ENCODE measurements at places on chromosomes 2 and 18.

DNA sequence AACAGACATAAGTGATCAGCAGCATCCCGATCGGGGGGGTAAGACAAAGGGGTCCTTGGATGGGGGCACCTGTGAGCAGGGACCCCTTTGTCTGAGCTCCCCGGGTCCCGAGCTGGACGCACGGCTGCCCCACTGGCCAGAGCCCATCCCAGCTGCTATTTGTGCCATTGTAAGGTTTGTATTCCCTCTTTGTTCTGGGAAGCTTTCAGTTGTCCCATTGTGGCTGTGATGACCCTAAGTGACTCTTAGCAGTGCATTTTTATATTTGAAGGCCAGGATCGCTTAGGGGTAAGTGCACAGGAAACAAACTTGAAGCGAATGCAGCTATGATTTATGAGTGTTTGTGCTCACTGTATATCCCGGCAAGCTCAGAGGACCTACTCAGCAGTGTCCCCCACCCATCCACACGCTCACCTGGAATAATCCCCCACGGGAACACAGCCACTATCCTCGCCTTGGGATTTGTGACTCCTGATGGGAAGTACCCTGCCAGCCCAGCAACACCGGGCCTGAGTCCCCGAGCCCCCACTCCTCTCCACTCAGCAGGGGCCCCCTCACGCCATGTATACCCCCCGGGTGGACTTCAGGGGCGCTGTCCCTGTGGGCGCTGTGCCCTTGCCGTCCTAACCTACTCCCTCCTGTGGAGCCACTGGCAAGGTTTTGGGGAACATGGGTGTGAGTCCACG lies 80.1 kb downstream of the MBP start:
- DNase-seq = no peak

DNA sequence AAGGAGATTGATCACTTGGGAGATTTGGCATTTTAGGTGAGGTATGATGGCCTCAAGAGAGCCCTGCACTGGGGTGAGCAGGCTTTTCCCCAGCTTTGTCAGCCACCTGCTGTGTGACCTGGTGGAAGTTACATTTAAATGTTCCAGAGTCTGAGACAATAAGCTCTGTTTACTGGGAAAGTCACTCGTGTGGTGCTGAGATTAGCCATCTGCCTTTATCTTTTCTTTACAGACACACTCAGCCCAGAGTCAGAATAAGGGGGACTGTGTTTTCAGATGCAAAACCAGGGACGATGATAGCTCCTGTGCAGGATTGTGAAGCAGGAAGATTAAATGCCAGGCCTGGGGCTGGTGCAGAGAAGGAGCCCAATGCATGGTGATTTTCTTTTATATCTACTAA lies 47.9 kb downstream of the SH3RF3 start:
- DNase-seq = no peak

DNA sequence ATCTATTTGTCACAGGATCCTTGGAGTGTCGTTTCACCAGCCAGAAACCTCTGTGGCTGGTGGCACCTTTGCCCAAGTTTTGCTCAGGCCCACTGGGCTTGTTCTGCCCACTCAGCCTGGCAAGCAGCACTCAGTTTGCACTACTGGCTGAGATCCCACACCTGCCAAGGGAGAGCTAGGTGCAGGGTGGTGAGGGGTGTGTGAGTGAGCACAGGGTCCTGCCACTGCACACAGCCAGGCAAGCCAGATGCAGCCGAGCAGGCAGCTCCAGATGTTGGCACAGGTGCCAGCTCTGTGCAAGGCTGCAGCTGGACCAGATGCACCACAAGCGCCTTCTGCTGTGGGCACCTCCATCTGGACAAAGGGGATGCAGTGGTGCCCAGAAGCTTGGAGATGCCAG lies 281.7 kb upstream of the UBE2E3 start:
- no peak for DNase-seq

- DNase-seq = no peak
These were observed 271.5 kb upstream of the MMADHC start for GRCh38 chr2:149858901-149859634.
